ENCODE measurements at places on chromosomes 5 and 9. TPM values are rescaled to one million over a fixed set of nuclear protein-coding genes. Genes with fewer than 3 reads are reported as not detected.

Gene CCDC192
- not detected for polyA plus RNA-seq

Gene DPYSL3
- 5.8 TPM for polyA plus RNA-seq

Gene PRDM9
- polyA plus RNA-seq: not detected

- no peak for DNase-seq
Measured at GRCh38 chr9:16417161-16417560, 453.3 kb downstream of the BNC2 start.

DNA sequence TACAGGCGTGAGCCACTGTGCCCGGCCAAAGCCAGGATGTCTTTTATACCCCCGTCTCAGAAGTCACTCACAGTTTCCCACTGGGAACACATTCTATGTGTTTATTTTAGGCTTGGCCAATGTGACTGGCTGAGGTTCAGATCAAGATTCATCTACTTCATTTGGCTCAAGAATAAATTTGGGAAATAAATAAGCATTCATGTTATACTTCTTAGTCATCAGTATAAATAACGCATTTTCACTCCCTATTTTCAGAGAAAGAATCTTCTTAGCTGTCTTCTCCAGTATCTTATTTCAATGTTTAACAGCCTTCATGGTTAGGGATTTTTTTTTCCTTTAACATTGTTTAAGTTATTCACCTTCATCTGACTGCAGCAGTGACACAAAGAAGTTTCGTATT, 11.8 kb downstream of the S100Z start:
- DNase-seq: no peak

- DNase-seq: no peak
Measured at GRCh38 chr5:110096419-110096818, 406.7 kb downstream of the MAN2A1 start.

DNA sequence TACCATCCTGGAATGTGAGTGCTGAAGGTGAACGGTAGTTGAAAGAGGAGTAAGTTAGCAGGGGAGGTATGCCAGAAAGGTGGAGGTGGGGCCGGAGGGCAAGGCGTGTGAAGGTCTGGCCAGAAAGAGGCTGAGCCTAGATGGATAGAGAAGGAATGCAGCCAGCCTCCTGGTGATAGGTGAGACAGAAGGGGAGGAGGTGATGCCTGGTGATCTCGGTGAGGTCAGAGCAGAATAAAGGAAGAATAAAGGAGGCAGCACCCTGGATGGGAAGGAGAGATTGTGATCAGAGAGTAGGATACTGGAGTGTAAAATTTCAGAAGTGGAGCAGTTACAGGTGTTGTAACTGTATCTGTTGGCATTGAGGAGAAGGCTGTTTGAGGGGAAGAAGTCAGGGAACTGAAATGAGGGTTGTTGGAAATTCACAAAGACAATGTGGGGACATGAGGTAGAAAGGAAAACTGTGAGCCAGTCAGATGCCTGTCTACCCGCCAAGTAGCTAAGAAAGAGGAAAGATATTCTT, 2.0 kb downstream of the GNG10 start:
- peak; percentile 60 for DNase-seq

DNA sequence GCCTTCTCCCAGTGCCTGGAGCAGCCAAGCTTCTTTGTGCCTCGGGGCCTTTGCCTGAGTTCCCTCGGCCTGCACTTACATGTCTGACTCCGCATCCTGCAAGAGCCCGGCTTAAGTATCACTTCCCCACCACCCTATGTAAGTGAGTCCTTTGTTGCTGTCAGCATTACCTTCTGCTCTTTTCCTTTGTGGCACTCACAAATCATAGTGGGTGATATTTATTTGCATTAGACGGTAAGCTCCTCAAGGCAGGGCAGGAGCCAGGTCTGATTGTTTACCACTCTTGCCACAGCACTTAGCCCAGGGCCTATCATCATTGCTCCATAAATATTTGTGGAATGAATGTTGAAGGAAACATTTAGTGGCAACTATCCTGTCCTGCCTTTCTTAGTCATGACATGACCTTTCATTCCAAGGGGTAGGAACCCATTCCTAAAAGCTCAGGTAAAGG, 4.8 kb downstream of the GM2A start:
- DNase-seq: peak; percentile 66

- DNase-seq: no peak
Measured at GRCh38 chr5:32138839-32139493, 35.2 kb downstream of the GOLPH3 start.

GRCh38 chr5:115686738-115687074, 60.9 kb upstream of the TMED7 start:
- DNase-seq: no peak
